ENCODE measurements at places on chromosomes 12 and 14. TPM values are rescaled to one million over a fixed set of nuclear protein-coding genes. Genes with fewer than 3 reads are reported as not detected.

Gene NDRG2
- 12.2 TPM for total RNA-seq

- no peak overlapping the region for H3K27ac ChIP-seq
- DNase-seq: no peak
- H3K4me3 ChIP-seq: no peak overlapping the region
- H3K27me3 ChIP-seq: no peaks in the 10 kb centered on the region
- H3K4me1 ChIP-seq: no peaks in the 10 kb centered on the region
Measured at GRCh38 chr12:76244300-76244699, 103.9 kb downstream of the BBS10 start.

DNA sequence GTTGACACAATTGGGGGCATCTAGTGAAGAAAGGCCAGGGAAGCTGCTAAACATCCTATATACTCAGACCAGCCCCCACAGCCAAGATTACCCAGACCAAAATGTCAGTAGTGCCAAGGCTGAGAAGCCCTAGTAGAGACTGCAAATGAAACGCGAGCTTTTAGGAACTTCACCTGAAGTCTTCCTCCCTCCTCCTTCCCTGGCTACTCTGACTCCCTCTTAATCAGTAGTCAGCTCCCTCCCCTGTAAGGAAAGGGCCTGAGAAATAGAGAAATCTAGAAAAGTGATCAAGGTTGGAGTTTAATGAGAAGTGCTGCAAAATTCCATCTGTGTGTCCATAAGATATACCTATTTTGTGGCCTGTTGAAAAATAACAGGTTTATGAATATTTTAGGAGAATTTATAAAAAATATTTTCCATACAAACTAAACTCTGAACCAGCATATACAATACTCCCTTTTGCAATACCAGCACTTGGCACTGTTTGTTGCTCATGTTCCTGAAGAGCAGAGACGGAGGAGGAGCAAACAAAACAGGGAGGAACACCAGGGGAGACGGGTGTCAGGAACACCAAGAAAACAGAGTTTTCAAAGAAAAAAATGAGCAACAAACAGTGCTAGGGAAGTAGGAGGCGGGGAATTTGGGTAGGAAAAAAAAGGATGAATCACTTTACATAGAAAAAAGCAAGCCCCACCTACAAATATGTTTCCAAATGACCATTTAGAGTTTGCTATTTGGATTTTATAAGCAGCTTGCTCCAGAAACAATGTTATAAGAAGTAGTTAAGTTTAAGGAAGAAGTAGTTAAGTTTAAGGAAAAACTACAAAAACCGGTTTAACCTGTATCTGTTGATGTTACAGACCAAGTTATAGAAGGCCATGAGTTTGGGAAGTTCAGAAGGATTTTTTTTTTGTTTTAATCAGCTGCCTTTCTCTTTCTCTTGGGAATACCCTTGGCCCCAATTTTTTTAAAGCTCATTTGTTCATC is 282.1 kb upstream of the GRIP1 start:
- DNase-seq: peak; percentile 19
- H3K4me3 ChIP-seq: peak overlapping the region; percentile 21
- no peaks in the 10 kb centered on the region for H3K27me3 ChIP-seq
- peaks cover 47% of the 10 kb centered on the region for H3K4me1 ChIP-seq
- peak overlapping the region; percentile 73 for H3K27ac ChIP-seq
- no peaks in the 10 kb centered on the region for H3K36me3 ChIP-seq

DNA sequence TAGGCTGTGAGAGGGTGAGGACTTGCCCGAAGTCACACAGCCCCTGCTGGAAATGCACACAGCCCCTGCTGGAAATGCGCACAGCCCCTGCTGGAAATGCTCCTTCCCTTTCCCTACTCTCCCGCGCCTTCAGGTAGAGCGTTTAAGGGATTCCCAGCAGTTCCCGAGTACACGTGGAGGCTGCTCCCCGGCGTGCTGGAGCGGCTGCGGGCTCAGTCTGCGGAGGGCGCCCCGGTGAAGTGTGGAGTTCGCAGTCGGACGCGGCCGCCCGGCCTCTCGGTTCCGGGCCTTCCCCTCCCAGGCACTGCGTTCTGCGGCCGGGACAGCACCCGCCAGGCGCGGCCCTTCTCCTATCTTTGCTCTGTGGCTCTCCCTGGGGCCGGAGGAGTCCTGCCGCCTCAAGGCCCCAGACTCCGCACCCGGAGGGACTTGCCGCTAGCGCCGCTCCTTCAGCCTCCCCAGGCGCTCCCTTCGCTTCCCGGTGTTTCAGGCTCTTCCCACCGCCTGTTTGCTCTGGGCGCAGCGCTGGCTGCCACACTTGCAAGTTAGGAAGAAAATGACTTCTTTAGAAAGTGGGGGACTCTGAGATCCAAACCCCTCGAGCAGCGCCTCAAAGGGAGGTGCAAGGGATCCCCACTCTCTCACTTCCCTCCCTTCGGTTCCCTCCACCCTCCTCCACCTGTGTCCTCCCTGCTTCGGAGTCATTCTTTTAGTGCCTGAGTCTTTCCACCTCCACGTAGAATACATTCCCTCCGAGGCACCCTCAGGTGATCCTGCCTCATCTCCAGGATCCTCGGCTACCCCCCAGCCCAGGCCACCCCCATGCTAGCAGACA is 8.3 kb upstream of the TBX5 start:
- no peaks in the 10 kb centered on the region for H3K4me1 ChIP-seq
- H3K4me3 ChIP-seq: no peak overlapping the region
- H3K27ac ChIP-seq: no peak overlapping the region
- H3K27me3 ChIP-seq: peaks cover 88% of the 10 kb centered on the region

- H3K4me1 ChIP-seq: no peaks in the 10 kb centered on the region
- H3K4me3 ChIP-seq: no peak overlapping the region
- H3K27me3 ChIP-seq: no peaks in the 10 kb centered on the region
- H3K27ac ChIP-seq: no peak overlapping the region
- no peaks in the 10 kb centered on the region for H3K36me3 ChIP-seq
Measured at GRCh38 chr14:68113343-68113930, 293.9 kb downstream of the RAD51B start.

DNA sequence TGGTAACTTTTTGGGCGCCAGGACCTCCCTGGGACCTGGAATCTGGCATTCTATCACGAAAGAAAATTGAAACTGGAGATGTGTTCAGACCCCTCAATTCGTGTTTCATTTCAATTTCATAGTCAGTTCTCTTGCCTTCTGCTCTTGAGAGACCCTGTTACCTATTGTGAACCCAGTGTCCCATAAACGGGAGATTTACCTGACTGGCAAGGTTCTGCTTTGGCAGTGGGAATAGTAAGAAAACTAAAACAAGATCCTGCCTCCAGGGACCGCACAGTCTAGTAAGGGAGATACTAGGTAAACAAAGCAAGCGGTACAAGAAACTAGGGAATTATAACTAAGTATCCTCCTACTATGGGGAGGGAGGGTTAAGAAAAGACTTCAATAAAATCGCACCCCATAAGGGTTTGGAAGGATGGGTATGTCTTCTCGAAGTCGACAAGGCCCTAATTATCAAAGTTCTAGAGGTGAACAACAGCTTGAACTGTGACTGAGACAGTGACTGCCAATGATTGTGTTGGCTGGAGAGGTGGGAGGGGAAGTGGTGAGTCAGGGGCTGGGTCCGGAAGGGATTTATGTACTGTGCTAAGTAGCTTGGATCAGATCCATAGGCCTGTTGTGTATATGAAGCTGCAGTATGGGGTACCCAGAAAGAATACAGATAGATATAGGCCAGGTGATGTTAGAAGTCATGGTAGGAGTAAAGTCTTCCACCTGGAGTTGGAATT is 754 bp downstream of the ACSS3 start:
- H3K4me3 ChIP-seq: peak overlapping the region; percentile 87
- H3K27me3 ChIP-seq: no peaks in the 10 kb centered on the region
- H3K4me1 ChIP-seq: peaks cover 22% of the 10 kb centered on the region
- no peak overlapping the region for H3K27ac ChIP-seq
- no peak for DNase-seq

GRCh38 chr12:95083938-95084337 is 10.5 kb upstream of the NR2C1 start:
- no peak overlapping the region for H3K4me3 ChIP-seq
- H3K27ac ChIP-seq: peak overlapping the region; percentile 1

DNA sequence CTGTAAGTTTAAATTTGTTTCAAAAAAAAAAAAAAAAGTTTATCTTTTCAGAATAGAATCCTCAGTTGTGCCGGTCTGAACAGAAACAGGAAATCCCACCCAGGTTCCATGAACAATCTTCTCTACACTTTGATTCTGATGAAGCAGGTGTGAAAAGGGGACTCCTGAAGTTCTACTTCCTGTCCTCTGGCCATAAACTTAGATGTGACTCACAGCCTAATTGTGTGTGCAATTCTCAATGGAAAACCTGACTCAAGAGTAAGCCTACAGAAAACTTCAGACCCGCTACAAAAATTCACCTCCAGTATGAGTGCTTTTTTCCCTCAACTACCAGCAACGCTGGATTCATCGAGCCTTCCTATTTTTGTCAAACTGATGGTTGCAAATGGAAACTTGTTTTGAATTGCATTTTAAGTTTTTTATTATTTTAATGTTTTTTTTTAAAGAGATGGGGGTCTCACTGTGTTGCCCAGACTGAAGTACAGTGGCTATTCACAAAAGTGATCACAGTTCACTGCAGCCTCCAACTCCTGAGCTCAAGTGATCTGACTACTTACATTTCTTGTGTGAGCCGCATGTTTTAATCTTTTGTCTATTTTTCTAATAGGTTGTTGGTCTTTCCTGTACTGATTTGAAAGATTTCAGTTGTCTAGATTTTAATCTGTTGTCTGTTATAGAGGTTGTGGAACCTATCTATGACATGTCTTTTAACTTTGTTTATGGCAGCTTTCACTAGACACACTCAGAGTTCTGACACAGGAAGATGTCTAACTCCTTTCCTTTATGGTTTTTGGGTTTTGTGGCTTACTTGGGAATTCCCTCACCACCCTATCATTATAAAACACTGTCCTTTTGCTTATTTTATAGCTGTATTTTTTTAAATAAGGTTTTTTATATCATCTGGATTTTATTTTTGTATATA is 37.6 kb downstream of the ATG14 start:
- H3K36me3 ChIP-seq: peaks cover 3% of the 10 kb centered on the region
- H3K4me1 ChIP-seq: peaks cover 8% of the 10 kb centered on the region
- H3K4me3 ChIP-seq: no peak overlapping the region
- H3K27ac ChIP-seq: peak overlapping the region; percentile 30
- H3K27me3 ChIP-seq: no peaks in the 10 kb centered on the region

DNA sequence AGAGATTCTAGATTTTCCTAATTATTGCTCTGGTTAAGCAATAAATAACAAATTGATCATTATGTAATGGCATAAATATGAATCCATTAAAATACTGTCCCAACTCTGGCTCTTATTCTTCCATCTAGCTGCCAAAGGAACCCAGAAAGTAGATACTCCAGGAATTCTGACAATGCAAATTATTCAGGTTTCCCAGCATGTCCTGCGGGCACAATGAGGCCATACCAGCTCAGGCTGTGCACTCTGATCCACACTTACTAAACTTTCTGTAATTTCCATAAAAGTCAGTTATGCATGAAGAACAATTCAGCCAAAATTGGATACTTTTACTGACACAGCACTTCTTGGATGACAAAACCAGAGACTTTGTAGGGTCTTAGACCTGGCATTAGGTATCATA is 576.3 kb downstream of the KCNH5 start:
- H3K36me3 ChIP-seq: no peaks in the 10 kb centered on the region
- H3K4me3 ChIP-seq: no peak overlapping the region
- H3K4me1 ChIP-seq: no peaks in the 10 kb centered on the region
- no peak for DNase-seq

DNA sequence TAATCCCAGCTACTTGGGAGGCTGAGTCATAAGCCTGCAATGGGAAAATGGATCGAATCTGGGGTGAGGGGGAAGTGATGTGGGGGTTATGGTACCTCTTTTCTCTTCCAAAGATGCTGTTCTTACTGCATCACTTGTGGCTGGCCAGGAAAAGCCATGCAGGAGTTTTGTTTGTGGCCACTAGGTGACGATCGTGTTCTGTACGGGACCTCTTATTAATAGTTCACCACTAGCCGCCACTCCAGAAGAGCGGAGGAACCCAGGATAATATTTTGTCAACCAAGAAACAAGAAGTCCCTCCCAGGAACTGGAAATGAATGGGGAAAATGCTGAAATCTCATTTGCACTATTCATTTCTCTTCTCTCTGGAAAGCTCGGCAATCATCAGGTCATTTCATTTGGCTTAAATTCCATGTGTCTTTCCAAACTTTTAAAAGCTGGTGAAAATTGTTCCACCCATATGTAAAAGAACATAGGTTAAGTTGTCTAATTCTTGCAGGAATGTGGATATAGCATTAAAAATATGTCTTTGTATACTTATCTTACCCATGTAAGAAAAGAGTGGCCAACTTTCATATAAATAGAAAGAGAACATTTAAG is 8.9 kb downstream of the GPR65 start:
- H3K4me1 ChIP-seq: no peaks in the 10 kb centered on the region
- no peaks in the 10 kb centered on the region for H3K36me3 ChIP-seq
- DNase-seq: peak; percentile 9
- H3K4me3 ChIP-seq: no peak overlapping the region
- 0 out of 2 replicates have a peak, but pooled peaks cover 2% of the 10 kb centered on the region for H3K27me3 ChIP-seq
- no peak overlapping the region for H3K27ac ChIP-seq

DNA sequence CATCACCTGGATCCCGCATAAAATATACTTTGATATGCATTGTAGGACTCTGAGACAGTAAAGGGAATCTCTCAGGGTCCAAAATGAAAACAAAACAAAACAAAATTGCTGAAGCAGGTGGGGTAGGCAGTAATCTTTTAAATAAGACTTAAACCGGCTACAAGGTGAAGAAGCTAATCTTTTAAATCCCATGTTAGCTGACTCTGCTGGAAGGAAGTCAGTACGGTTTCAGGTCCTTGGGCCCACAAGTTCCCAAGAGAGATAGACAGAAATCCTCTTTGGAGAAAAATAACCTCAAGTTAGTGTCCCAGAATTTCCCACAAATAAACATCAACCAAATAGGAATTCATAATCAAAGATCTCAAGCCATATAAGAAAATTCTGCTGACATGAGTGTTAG is 5.0 kb upstream of the EPS8 start:
- DNase-seq: no peak
- H3K36me3 ChIP-seq: no peaks in the 10 kb centered on the region
- peaks cover 49% of the 10 kb centered on the region for H3K4me1 ChIP-seq
- no peak overlapping the region for H3K4me3 ChIP-seq

- no peak for DNase-seq
- H3K4me3 ChIP-seq: no peak overlapping the region
- no peak overlapping the region for H3K27ac ChIP-seq
- H3K4me1 ChIP-seq: no peaks in the 10 kb centered on the region
- no peaks in the 10 kb centered on the region for H3K27me3 ChIP-seq
- no peaks in the 10 kb centered on the region for H3K36me3 ChIP-seq
Measured at GRCh38 chr14:96072076-96072475, 32.9 kb downstream of the C14orf132 start.
